ENCODE measurements at places on chromosomes 13 and 19.

DNA sequence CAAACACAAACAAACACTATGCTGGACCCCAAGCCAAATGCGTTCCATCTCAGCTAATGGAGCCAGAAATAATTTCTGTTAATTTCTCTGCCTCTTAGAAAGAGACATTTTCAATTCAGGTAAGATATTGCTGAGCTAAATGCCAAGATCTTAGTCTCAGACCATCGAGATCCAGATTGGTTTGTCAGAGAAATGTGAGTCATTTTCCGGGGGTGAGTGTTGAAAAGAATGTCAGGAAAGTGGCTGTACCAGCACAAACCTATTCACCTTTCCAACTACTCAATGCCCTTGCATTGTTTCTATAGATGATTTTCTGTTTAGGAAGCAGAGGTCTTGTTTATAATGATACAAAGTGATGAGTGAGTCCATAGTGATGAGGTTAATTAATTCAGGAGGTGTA lies 266.8 kb upstream of the TSHZ3 start:
- H3K36me3 ChIP-seq = no peaks in the 10 kb centered on the region
- no peak overlapping the region for H3K4me3 ChIP-seq
- no peak for DNase-seq
- H3K27ac ChIP-seq = no peak overlapping the region

DNA sequence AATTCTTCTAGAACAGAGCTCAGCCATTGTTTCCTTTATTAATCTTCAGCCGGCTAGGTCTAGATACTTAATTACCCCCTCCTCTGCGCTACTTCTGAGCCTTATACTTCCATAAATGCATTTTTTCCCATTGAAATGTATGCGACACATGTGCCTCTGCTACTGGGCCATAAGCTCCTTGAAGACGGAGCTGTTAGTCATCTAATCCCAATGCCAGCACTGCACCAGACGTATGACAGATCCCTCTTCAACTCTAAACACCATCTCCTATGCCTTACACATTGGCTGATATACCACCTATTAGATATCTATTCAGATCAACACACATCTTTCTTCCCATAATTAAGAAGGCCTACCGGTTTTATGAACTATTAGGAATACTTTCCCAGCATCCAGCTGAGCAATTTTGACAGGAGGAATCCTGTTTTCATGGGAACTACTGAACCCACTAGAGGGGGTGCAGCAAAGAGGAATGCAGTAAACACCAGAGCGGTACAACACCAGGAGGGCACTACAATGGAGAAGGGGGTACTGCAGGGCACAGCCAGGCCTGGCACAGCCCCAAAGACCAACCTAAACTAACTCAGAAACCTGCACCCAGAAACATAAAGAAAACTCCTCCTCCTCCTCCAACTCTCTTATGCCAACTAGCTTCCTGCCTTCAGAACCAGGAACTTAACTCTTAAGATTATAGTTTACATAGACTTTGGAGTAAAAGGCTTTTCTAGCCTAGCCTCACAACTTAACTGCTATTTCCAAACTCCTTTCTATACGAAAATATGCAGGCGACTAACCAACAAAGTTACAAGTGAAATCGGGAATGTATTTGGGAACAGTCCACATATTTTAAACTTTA lies 18.7 kb downstream of the STK24 start:
- DNase-seq = no peak
- peak overlapping the region; percentile 85 for H3K27ac ChIP-seq
- H3K36me3 ChIP-seq = peaks cover 64% of the 10 kb centered on the region
- H3K4me1 ChIP-seq = peaks cover 82% of the 10 kb centered on the region
- no peaks in the 10 kb centered on the region for H3K27me3 ChIP-seq
- no peak overlapping the region for H3K4me3 ChIP-seq

- H3K4me3 ChIP-seq = no peak overlapping the region
- no peak for DNase-seq
- no peaks in the 10 kb centered on the region for H3K4me1 ChIP-seq
- H3K27me3 ChIP-seq = peaks cover 49% of the 10 kb centered on the region
- no peaks in the 10 kb centered on the region for H3K36me3 ChIP-seq
Observed at GRCh38 chr19:31418692-31419430, 69.6 kb upstream of the TSHZ3 start.

DNA sequence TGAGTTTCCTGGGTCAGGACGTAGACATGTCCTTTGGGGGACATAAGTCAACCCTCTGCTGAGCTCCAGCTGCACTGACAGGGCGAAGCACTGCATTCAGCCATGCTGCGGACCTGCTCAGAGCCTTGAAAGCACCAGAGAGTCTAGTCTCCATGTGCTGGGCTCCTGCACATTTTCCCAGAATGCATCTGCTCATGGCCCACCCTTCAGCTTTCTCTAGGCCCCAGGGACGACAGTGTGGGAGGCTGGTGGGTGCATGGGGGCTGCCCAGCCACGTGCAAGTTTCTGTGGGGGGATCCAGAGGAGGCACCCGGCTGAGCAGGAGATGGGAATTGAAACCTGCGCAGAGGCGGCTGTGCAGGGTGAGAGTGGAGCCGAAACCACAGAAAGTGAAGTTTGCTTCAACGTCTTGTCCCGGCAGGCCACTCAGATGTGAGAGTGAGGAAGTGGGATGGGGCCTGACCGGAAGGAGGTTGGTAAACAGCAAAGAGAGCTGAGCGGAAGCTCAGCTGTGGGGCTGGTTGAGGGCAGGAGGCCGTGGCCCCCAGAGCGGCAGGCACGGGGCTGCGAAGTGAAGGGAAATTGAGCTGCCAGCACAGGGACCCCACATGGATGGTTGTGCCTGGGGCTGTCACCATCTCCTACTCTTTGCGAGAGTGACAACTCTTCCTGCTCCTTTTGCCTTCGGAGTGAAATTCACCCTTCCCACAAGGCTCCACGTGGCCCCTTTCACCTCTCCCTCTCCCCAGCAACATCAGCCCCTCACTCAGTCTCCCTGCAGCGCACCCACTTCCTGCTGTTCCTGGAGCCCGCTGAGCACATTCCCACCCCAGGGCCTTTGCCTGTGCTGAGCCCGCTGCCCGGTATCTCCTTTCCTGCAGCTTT lies 11.8 kb downstream of the PGLS start:
- peak; percentile 72 for DNase-seq
- peak overlapping the region; percentile 44 for H3K4me3 ChIP-seq
- peaks cover 29% of the 10 kb centered on the region for H3K4me1 ChIP-seq
- H3K27ac ChIP-seq = peak overlapping the region; percentile 93
- peaks cover 28% of the 10 kb centered on the region for H3K36me3 ChIP-seq
- no peaks in the 10 kb centered on the region for H3K27me3 ChIP-seq

DNA sequence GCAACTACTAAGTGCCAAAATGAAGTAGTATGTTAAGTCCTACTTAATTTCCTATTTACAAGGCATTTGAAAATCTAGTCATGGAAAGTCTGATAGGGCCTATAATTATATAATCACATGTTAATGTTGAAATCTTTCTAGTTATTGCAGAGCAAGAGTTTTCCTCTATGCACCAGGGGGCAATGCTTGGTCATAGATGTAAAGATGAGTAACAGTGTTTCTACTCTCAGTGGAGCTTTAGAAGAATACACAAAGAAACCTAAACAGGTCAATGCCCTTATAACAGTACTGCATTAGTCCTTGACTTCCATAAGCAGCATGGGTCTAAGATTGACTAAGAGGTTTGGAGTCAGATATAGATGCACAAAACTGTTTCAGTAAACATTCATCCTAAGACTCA lies 218.7 kb downstream of the KCTD12 start:
- H3K27ac ChIP-seq = no peak overlapping the region
- H3K4me3 ChIP-seq = no peak overlapping the region
- DNase-seq = no peak
- H3K4me1 ChIP-seq = no peaks in the 10 kb centered on the region

- no peak overlapping the region for H3K27ac ChIP-seq
- H3K4me3 ChIP-seq = no peak overlapping the region
- H3K4me1 ChIP-seq = no peaks in the 10 kb centered on the region
- H3K27me3 ChIP-seq = no peaks in the 10 kb centered on the region
Observed at GRCh38 chr13:57582032-57582431, 49.5 kb upstream of the PCDH17 start.

DNA sequence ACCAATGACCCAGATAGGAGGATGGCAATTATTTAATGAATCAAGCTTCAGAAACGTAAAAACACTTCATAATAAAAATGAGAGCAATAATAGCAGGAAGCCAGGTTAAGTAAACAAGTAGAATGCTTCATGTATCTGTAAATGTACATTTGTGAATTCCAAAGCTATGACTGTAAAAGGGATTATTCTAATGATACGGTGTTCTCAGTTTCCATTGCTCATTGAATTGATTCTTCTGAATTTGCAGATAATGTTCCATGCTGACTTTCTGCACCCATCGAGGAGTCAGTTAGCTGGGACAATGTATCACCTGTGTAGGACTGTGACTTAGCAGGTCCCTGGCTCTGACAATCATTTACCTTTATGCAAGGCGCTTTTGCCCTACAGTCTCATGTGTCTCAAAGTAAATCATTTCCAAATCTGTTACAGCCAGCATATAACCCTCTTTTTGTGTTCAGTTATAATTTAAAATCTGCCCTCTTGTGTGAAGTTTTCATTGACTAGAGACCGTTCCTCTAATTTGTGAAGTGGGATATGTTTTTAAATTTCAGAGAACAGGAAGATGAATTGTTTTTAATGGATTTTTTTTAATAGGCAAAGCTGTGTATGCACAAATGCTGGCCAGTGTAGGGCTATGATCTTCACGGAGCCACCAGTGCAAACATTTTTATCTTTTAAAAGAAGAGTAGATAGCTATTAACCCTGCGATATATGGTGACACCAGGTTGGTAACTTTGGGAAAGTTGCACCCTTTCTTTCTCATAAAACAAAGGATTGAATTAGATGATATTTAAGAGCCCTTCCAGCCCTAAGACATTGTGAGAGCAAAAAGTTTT lies 267.1 kb downstream of the KLF5 start:
- no peak overlapping the region for H3K4me3 ChIP-seq
- H3K27ac ChIP-seq = no peak overlapping the region
- peaks cover 9% of the 10 kb centered on the region for H3K27me3 ChIP-seq
- DNase-seq = no peak

- no peak for DNase-seq
- H3K4me1 ChIP-seq = peaks cover 34% of the 10 kb centered on the region
- no peaks in the 10 kb centered on the region for H3K36me3 ChIP-seq
- H3K27me3 ChIP-seq = peaks cover 93% of the 10 kb centered on the region
- no peak overlapping the region for H3K4me3 ChIP-seq
Observed at GRCh38 chr13:27971236-27971645, 2.1 kb upstream of the CDX2 start.

DNA sequence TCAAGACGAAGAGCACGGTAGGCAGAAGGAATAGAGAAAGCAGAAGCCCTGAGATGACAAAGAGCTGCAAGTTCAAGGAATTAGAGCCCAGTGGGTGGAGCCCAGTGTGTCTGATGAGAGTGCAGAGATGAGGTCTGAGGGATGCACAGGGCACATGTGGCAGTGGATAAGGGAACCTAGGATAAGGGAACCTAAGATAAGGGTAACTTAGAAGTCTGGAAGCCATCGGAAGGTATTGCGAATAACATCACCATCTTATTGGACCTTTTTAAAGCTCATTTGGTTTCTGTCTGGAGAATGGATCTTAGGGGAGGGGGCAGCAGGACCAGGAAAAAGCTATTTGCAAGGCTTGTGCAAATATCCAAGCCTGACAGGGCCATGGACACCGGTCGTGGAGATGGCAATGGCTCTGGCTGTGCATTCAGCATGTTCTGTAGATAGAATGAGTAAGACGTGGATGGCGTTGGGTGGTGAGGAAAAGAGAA lies 1.3 kb downstream of the FPR3 start:
- H3K4me3 ChIP-seq = no peak overlapping the region
- H3K27me3 ChIP-seq = peaks cover 7% of the 10 kb centered on the region
- H3K36me3 ChIP-seq = no peaks in the 10 kb centered on the region
- H3K27ac ChIP-seq = no peak overlapping the region
- no peak for DNase-seq

GRCh38 chr13:43665388-43665787 lies 121.4 kb downstream of the ENOX1 start:
- no peak overlapping the region for H3K4me3 ChIP-seq
- no peak overlapping the region for H3K27ac ChIP-seq
- DNase-seq = no peak

GRCh38 chr13:48660361-48661076 lies 6.8 kb downstream of the CYSLTR2 start:
- DNase-seq = no peak
- no peaks in the 10 kb centered on the region for H3K27me3 ChIP-seq
- no peak overlapping the region for H3K27ac ChIP-seq
- H3K36me3 ChIP-seq = peaks cover 5% of the 10 kb centered on the region

DNA sequence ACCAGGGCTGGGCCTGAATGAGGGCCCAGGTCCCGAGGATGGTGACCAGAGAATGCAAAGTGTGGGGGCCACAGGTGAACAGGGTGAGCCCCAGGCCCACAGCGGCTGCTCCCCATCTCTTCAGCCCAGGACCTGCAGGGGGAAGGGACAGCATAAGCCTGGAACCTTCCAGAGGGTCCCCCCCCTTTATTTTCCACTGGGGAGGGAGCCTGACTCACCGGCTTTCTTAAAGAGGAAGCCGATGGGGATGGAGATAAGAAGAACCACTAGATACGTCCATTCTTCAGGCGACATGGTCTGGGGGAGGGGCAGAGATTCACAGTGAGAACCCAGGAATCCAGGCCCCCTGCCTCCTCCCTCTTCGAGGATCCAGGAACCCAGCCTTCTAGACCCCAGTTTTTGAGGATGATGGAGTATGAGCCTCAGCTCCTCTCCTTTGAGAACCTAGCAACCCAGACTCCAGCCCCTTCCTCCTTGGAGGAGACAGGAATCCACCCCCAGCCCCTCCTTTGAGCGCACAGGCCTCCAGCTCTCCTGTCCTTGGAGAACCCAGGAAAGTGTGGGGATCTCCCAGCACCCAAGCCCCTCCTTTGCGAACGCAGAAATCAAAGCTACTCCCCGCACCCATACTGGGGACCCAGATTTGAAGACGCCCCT lies 1.0 kb downstream of the MBOAT7 start:
- peaks cover 65% of the 10 kb centered on the region for H3K36me3 ChIP-seq
- peak overlapping the region; percentile 95 for H3K27ac ChIP-seq
- H3K4me1 ChIP-seq = peaks cover 44% of the 10 kb centered on the region
- DNase-seq = peak; percentile 68

DNA sequence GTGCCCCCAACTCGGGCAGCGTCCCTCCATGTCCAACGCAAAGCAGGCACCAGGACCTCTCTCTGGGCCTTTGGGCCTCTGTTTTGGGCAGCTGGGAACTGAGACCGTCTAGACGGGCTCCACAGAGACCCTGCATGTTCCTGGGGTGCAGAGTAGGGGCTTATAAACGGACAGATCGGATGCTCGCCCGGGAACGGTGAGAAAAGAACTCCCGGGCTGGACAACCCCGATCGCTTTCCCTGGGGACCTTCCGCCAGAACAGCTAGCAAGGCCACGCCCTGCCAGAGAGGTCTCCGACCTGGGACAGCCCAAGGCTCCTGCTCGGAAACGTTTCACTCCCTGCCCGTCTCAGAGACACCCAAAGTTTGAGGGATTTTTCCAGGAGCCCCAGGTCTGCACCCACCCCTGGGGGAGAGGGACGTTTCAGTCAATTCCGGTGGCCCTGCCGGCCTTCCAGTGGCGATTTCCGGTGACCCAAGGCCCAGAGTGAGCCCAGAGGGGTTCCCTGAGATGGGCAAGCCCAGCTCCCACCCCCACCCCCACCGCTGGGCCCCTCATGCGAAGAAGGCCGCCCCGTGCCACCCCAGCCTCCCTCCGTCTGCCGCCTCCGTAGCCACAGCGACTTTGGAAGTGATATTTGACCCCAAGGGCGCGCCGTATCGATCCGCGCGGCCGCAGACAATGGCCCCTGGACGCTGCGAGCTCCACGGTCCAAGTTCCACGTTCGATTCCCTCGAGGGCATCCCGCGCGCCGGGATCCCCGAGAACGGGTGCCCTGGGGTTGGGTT lies 1.7 kb downstream of the NR2F6 start:
- no peak overlapping the region for H3K27ac ChIP-seq
- H3K27me3 ChIP-seq = peaks cover 16% of the 10 kb centered on the region
- H3K4me3 ChIP-seq = peak overlapping the region; percentile 63

GRCh38 chr19:2424686-2425621 lies 2.4 kb downstream of the TIMM13 start:
- no peak for DNase-seq
- peaks cover 48% of the 10 kb centered on the region for H3K36me3 ChIP-seq
- peaks cover 23% of the 10 kb centered on the region for H3K4me1 ChIP-seq
- H3K27me3 ChIP-seq = no peaks in the 10 kb centered on the region
- no peak overlapping the region for H3K27ac ChIP-seq

Data from activated T-cell treated with anti-CD3 and anti-CD28 coated beads, Interleukin-2, amount 50 U/mL, for 24 hours (primary cell).